ENCODE measurements at places on chromosomes 12 and 14.

DNA sequence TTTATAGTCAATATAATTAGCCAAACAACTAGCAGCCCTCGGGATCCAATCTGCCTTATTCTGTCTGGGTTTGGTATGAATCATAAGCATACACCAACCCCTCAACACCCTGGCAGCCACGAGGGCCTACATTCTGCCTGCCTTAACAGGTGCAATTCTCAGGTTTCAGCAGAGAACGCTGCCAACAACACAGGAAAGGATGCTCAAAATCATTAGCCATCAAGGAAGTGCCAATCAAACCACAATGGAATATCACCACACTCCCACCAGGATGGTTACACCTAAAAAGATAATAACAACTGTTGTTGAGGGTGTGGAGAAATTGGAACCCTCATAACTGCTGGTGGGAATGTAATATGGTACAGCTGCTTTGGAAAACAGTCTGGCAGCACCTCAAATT lies 122.8 kb downstream of the TTC7B start:
- no peak for DNase-seq

DNA sequence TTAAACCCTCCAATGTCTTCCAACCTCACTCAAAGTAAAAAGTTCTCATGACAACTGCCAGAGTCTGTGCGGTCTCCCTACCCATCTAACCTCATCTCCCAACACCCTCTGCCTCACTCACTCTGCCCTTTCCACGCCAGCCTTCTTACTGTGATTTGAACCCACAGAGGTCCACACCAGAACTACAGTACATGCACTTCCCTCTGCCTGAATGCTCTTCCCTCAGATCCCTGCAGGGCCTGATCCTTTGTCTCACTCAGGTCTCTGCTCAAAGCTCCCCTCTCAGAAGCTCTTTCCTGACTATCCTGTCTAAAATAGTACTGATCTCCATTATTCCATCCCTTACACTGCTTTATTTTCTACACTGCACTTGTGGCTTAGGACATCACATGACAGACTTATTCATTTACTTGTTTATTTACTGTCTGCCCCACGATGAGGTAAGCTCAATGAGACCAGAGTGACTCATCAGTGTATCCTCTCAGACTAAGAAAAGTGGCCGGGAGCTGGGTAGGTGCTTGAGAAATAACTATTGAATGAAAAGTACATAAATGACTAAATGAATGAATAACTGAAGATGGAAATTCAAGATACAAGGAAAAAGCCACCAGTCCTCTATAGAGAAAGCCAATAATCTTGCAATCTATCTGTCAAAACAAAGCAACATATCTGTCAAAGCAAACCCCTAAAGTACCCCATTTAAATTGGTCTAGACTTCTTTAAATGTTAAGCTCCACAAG lies 17.1 kb downstream of the POMT2 start:
- DNase-seq, result peak; percentile 21

DNA sequence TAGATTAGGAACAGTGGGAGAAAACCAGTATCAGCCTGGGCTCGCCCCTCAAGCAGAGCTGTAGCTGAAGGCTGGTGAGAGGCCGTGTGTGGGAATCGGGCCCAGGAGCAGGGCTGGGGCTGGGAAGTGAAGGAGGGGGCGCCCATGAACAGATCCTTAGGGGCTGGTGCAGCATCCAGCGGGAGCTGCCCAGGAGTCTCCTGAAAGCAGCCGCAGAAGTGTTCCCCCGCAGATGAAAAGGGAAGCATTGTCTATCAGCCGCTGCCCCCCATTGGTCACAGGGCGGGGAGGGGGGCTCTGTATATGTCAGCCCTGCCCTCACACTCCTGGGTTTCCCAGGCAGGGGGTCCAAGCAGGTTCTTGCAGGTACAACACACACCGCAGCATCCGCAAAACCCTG lies 15.6 kb upstream of the RFLNA start:
- no peak for DNase-seq

GRCh38 chr12:92739113-92739512 lies 36.3 kb downstream of the PLEKHG7 start:
- DNase-seq, result no peak

- no peak for DNase-seq
Measured at GRCh38 chr14:101017209-101017608, 113.7 kb upstream of the RTL1 start.

- DNase-seq, result peak; percentile 28
Measured at GRCh38 chr14:99595034-99595433, 9.0 kb downstream of the CCDC85C start.

- DNase-seq, result no peak
Measured at GRCh38 chr12:133106253-133106652, 23.8 kb downstream of the ZNF891 start.

GRCh38 chr12:109892748-109893147 lies 7.3 kb upstream of the TCHP start:
- DNase-seq, result no peak

DNA sequence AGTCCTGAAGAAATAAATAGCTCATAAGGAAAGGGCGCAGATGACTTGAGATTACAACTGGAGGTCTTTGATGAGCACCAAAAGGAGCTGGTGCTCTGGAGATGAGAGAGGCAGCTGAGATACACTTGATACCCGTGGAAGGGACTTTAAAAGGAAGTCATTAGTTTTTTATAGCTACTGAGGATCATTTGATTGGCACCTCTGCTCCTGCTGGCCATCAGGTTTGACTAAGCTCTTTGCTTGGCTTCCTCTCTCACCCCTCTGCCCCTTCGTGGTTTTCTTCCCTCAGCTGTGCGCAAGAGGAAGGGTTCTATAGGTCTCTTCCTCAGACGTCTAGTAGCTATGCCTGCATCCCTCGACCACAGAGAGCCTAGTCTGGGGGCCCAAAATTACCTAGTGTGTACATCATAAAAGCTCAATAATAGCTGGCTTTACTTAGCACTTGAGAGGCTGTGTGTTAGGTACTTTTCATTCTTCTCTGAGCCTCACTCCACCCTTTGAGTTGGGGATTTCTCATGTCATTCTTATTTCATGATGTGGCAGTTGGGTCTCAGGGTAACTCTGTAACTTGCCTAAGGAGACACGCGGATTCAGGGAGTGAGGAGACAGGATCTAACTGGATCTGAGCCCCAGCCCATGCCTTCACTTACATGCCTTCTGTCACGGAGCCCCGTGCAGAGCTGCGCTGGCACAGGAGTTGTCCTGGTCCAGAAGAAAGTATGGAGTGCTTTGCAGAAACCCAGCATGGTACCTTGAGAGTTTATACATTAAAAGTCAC lies 68.4 kb upstream of the ASPG start:
- DNase-seq, result no peak

DNA sequence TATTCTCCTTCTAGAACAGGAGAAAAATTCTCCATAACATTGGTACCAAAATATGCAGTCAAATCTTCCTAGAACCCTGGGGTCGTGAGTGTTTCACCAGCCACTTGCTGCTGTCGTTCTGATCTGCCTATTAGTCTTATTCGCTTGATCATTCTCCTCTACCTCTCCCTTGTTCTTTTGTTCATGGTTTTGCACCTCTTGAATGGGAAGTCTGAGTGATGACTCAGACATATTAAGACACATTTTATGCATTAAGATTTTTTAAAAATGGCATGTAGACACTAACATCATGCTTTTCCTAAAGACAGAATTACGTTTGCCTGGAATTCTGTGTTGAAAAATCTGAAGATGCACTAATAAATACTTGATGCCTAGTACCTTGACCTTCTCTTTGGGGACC lies 159.2 kb upstream of the LRIG3 start:
- DNase-seq, result no peak

DNA sequence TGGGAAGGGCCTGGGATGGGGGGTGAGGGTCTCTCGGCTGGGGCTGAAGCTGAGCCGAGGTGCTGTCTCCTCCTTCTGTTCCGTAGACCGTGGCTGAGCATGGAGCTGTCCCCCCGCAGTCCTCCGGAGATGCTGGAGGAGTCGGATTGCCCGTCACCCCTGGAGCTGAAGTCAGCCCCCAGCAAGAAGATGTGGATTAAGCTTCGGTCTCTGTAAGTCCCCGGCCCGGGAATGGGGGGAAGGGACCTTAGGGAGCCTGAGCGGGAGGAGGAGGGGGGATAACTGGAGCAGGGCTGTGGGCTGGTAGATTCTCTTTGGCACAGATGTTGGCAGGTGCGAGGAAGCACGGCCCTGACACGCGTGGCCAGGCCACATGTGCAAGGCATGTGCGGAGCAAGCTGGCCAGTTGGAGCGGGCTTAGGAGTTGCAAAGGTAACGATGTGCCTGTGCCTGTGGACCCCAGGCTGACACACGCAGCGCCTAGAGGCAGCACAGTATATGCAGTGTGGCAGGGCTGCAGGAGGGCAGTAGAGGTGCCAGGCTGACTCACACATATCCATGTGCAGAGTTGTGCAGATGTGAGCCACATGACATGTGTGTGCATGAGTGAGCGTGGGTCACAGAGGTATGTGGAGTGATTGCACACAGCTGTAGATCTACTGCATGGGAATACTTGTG lies 512 bp downstream of the PDE1B start:
- DNase-seq, result peak; percentile 16

DNA sequence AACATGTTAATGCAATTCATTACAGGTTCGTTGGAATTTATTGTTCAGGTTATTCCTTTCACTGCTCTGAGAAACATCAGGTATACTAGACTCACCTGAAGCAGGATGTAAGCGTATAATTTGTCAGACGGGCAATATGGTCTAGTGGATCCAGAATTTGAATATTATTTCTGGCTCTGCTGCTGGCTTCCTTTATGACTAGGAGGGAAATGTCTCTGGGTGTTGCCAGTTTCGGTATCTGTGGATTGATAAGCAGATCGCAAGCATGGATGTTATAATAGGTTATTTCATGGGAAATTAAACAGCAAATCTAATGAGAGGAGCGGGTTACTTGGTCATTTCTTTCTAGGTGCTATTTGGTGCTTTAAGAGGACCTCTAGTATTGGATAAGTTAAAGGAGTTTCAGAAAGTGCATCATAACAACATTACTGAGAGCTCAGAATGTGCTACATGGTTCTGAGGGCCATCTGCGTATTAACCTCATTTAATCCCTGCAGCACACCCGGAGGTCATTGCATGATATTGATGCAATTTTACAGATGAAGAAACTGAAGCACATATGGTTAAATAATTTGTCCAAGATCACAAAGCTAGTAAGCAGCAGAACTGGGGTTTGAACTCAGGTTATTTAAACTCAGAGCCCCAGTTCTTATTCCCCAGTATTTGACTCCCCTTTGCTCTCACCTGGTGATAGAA lies 47.3 kb upstream of the BCAT1 start:
- DNase-seq, result no peak

- DNase-seq, result peak; percentile 75
Measured at GRCh38 chr14:77032844-77033621, 4.5 kb upstream of the IRF2BPL start.

- DNase-seq, result no peak
Measured at GRCh38 chr14:73014105-73014504, 12.8 kb downstream of the ZFYVE1 start.

DNA sequence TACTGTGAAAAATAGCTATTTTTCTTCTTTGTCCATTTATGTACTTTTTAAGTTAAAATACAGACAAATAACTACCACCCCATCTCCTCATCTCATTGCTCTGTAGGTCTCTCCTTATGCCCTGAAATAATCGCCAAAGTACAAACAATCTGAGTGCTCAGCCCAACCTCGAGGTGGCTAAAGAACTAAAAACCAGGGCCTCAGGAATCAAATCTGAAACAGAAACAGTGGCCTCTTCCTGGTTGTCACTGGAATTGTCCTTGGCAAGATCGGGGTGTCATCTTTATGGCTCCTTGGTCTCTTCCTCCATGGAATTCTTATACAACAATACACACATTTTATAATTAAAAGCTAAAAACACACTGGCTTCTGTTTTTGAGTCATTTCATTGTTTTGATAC lies 182.4 kb downstream of the ASCL1 start:
- no peak for DNase-seq
